ACHN (cell line): ENCODE measurements at places on chromosomes 1 and 21.
A peak's percentile ranks its signal among the peaks of the same experiment; 100 is the strongest.

DNA sequence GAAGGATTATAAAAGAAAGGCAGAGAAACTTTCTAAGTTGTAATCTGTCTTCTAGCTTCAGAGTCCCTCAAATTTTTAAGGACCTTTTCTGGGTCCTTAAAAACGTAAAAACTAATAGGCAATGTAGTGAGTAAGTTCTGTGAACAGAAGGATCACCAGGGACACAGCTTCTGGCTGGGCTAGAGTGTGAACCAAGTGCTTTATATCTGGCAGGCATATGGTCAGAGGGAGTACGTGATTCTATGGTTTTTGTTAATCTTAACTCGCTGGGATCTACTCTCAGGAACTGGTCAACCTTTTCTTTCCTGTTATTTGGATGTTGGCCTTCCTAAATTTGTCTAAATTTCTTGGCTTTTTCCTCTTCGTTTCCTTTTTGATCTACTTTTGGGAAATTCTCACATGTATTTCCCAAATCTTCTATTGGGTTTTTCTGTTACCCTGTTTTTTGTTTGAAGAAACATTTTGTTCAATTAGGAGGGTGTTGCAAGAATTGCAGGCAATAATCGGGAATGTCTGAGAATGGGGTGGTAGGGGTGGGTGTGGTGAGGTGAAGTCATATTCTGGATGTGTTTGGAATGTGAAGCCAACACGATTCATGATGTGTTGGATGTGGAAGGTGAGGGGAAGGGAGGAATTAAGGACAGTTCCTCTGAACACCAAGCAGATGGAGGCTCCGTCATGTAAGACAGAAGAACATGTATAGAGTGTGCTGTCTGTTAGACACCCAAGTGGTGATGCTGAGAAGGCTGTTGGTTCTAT, 193.2 kb downstream of the FMN2 start:
- DNase-seq: no peak

DNA sequence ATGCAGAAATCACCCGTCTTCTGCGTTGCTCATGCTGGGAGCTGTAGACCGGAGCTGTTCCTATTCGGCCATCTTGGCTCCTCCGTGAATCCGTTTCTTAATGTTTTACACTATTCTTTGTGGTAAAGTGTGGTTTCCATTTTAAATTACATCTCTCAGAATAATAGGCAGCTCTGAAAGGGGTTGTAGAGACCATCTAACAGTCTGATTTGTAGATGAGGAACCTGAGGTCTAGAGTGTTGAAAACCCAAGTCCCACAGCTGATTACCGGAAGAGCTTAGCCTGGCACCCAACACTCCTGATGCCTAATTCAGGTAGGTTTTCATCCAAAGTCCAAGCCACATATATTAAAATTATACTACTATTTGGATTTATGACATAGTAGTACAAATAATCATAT, 144.0 kb downstream of the LEPR start:
- DNase-seq: no peak

GRCh38 chr1:231856426-231856825, 229.8 kb downstream of the DISC1 start:
- no peak for DNase-seq

- DNase-seq: no peak
These were observed 380.5 kb upstream of the PRMT6 start for GRCh38 chr1:106676021-106676420.

DNA sequence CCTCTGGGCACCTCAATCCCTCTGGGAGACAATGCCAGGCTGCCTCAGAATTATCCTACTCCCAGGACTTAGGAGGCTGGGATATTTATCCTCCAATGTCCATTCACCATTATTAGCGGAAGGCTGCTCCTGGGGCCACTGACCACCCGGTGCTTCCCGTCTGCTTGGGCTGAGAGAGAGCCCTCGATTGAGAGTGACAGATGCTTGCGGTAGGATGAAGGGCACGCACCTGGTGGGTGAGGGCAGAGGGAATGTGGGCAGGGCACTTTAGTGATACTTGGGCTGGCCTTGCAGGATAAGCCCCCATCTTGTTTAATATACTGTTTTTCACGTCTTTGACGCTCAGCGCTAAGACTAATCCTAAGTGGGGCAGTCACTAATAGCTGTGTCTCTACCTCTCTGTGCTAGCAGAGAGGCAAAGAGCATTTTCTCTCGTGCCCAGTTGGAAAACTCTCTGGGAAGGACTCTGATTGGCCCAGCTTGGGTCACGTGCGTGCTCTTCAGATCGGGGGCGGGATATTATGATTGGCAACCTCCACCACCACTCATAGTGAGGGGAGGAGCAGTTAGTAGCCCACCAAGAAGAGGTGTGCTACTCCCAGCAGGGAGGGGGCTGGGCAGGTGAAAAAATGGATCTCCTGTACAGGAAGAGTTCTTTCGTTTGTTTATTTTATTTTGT, 10.6 kb upstream of the PARS2 start:
- peak; percentile 10 for DNase-seq

GRCh38 chr21:42411891-42412635, 8.4 kb downstream of the UBASH3A start:
- no peak for DNase-seq

GRCh38 chr1:84701376-84701775, 11.1 kb upstream of the SSX2IP start:
- no peak for DNase-seq

DNA sequence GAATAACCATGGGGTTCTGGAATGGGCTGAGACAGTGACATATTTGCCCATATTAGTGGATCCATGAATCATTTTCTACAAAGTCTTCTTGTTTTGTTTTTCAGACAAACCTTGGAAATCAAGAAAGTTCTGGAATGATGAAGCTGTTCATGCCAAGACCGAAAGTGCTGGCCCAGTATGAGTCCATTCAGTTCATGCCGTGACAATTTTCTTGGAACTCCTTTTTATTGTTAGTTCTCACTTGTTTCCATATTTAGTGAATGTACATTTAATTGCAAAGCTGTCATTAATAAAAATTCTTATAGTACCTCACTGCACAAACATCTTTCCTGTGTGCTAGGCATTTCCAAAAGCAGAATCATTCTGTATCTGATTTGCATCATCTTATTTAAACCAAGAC, 100.6 kb upstream of the KCNJ15 start:
- DNase-seq: no peak

DNA sequence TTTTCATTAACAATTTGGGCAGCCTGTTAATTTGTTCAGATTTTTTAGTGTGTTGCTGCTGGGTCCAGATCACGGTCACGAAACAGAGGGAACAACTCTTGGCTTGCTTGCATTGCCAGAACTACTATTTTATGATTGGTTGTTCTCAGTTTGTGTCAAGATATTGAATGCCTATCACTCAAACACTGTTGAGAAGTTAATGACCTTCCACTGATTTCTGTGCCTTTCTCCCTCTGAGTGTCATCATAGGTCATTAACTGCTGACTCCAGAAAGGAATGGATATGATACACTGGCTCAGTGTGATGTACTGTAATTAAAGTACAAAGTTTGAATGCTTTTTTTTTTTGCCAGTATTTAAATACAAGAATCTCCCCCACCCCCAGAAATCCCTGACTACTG, 9.2 kb downstream of the CHODL start:
- no peak for DNase-seq

GRCh38 chr21:33105088-33105487, 35.1 kb downstream of the OLIG1 start:
- no peak for DNase-seq

DNA sequence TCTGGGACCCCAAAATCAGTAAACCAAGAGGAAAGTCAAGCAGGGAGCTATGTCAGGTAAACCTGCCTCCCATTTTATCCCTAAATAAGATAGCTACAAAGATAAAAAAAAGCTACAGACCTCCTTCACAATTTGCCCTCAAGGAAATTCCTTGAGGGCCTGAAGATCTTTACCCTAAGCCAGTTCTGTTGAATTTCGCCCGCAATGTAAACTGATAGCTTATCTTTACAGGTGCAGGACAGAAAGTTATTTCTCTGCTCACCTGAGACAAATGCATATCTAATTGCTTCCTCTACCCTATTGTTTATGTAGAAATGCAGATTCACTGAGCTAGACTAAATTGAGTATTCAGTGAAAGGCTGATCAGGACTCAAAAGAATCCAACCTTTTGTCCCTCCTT, 153.4 kb upstream of the CHRM3 start:
- DNase-seq: no peak

DNA sequence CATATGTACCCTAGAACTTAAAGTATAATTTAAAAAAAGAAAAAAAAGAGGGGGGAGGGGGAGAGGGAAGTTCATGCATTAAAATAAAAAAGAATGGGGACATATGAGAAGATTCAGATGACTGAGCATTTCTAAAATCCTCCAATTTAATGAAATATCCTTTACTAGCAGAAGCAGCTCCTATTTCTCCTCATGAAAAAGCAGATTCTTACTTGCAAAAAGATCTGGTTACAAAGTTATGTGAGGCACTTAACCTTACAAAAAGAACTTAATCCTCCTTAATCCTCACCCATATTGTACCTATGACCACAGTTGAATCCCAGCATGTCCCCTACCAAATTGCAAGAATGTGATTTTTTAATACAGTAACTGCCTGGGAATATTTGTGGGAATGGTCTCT, 298.5 kb downstream of the SRGAP2C start:
- DNase-seq: no peak

DNA sequence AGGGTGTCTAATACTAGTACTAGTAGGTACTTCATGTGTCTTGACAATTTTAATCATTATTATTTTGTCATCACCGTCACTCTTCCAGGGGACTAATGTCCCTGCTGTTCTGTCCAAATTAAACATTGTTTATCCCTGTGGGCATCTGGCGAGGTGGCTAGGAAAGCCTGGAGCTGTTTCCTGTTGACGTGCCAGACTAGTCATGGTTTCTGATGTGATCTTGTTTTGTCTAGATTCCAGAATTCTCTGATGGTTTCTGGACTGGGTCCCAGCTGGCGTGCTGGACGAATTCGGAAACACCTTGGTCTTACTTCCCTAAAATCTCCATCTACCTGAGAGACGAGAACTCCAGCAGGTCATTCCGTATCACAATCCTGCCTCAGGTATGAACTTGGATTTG, 66.1 kb upstream of the FAM3B start:
- DNase-seq: no peak
